ENCODE measurements at places on chromosomes 7 and 10.

GRCh38 chr7:73366990-73367389, 39.0 kb downstream of the FKBP6 start:
- DNase-seq, result no peak

GRCh38 chr10:91779011-91779605, 19.1 kb upstream of the TNKS2 start:
- no peak for DNase-seq

DNA sequence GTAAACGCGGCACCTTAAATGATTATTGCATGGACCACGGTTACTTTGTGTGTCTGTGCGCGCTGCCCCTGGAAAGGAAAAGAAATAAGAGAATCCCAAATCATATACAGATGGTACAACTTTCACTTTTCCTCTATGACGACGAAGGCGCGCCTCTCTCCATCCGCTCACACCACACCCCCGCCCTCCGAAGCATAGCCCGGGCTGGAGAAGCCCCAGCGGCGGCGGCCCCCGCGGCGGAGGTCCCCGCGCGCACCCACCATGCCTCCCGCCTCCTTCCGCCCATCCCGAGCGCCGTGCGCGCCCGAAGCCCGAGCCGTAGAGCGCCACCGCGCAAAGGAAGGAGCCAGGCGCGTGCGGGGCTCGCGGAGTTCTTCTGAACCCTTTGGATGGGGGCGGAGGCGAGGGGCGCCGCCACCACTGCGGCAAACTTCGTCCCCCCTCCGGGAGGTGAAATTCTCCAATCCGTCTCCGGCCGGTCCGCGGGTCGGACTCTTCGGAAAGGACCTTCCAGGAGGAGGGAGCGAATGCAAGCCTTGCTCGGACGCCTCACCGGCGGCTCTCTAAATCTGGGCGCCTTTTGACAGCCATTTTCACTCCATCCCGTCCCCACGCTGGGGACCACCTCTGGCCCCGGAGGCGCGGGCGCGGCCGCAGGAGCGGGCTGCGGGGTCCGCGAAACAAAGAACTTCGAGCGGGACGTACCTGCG, 588 bp downstream of the GLI3 start:
- peak; percentile 34 for DNase-seq

DNA sequence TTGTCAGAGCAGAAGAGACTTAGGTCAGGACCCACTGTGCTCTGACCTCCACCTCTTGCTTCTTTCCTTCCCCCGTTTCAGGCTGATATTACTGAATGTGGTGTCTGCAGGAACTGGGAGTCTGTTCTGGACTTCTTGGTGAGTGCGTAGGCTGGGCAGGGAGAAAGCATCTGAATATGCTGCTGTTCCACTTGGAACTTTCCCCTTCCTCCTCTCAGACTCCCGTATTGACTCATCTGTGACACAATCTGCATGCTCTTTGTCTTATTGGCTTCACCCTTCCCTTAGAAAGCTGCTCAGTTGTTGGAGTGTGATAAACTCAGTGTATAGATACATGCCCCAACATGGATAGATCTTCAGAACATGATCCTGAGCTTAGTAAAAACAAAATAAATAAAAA, 137.6 kb upstream of the HABP2 start:
- no peak for DNase-seq

DNA sequence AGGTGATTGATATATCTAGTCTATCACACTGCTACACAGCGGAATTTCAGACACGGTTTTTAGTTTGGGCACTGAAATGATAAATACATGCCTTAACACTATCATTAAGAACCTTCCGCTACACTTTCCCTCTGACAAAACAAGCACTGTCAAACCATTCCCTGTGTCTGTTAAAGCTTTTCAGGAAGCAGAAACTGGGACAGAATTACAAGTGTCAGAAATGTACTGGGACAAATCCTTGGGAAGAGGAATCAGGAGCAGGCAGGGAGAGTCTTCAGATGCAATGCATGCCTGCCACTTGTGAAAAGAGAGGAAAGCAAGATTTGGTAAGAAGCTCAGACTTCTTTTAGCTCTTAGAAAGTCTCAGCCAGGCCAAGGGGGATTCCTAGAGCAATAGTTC, 196.8 kb upstream of the PTPRZ1 start:
- no peak for DNase-seq

DNA sequence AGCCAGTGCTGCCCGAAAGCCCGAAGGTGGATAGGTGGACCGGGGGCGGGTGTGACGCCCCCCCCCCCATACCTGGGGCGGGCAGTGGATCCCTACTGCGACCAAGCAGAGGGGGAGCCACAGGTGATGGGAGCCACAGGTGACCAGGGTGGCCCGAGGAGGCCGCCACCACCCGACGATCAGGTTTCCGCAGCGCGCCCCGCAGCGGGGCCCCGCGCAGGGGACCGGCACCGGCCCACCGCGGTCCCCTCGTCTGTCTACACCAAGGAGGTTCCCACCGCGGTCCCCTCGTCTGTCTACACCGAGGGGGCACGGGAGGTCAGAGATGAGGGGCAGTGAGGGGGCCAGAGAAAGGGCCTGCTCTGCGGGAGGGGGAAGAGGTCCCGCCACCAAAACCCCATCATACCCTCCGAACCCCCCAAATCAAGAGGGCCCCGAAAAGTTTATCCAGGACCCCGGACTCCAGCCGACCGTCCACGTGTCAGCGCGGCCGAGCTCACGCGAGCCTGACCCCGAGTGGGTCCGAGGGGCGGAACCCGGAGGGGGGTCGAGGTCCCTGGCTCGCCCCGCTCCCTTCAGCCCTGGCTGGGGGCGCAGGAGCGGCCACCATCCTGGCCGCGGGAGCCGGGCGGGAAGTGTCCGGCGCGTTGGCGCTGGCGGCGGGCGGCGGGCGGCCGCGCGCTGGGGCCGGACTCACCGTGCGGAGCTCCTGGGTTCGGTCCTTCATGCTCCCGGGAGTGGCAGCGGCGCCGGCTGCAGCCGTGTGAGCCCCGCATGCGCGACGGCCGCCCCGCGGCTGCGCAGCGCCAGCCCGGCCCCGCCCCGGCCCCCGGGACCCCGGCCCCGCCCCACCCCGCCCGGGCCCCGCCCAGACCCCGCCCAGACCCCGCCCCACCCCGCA, at the start of gene STX1A:
STX1A (minus strand) TSS at position 765 of the 901 bp plus-strand sequence; CDS start at position 727, 38 bp downstream.
- peak; percentile 86 for DNase-seq

DNA sequence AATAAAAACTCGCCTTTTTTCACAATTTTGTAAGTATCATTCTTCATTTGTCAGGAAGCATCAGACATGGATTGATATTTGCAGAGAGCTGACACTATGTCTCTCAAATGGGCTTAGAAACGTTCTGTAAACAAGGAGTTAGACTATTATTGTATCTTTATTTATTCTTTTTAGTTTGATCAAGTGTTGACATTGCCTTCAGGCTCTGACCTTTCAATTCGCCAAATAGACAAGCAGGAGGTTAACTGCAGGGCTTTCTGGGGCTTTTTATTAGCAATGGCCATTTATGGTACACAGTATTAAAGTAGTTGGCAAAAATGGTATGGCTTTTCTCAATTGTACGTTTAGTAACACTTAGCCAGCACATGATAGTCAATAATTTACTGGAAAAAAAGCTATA, 221.7 kb downstream of the ZWINT start:
- DNase-seq, result no peak
